ENCODE measurements at places on chromosomes 3 and 15.

- no peak for DNase-seq
These were observed 19.5 kb upstream of the NANOGP8 start for GRCh38 chr15:35104526-35105147.

GRCh38 chr3:151863611-151864010 lies 9.8 kb upstream of the SUCNR1 start:
- DNase-seq: no peak

DNA sequence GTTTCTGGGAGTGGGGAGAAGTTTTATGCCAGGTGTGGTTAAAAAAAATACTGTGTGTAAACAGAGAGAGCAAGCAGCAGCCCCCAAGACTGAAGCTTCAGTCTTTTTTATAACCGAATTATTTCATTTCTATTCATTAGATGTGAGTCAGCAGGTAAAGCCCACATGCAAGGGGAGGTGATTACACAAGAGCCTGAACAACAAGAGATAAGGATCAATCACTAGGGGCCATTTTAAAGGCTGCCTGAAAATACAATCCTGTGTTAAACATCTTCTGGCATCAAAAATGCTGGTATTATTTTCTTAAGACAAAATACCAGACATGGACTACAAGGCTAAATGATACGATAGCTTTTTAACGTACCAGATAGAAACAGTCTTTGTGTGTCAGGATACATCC lies 217.3 kb downstream of the SUCLG2 start:
- no peak for DNase-seq

DNA sequence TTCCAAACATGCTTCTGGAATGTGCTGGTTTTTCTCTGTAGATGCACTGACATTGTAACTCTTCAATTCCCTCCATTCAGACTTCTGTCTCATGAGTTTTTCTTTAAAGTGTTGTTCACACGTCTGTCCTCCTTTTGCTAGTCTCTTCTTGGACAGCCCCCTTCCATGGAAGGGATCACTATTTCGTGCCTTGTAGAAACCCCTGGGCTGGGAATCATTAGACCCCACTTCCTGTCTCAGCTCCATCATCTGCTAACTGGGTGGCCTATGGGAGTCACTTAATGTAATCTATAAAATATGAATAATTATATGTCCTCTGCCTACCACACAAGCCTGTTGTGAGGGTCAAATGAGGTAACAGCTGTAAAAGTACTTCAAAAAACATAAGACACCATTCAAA lies 110.6 kb downstream of the THSD4 start:
- DNase-seq: no peak

DNA sequence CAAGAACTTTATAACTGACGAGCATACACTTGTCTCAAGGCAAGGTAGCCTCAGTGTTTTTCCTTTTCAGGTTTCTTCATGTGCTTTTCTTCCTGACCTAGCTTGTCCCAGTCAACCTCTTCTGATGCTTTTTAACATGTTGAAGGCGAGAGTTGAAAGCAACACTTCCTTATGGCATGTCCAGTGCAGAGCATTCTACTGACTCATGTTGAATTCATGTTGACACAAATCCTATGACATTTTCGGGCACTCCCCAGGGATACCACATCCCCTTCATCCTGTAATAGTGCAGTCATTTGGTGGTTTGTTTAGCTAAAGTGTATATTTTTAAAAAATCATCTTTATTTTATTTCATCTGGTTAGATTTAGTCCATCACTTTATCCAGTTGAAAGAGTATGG lies 75.9 kb upstream of the CBLB start:
- no peak for DNase-seq

DNA sequence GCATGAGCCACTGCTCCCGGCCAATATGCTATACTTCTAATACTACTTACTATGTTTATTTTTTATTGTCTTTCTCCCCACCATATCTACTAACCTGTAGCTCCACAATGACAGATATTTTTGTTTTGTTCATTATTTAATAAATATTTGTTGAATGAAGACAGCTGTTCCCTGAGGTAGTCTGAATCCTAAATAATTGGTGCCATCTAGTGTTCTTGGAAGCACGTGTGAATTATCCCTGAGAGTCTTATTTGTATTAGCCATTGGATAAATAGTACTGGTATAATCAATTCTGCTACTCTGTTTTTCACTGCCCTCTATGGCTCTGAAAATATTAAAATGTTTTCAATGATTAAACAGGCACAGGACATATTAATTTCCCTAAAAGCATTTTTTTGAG lies 5.6 kb upstream of the APPL1 start:
- DNase-seq: no peak

DNA sequence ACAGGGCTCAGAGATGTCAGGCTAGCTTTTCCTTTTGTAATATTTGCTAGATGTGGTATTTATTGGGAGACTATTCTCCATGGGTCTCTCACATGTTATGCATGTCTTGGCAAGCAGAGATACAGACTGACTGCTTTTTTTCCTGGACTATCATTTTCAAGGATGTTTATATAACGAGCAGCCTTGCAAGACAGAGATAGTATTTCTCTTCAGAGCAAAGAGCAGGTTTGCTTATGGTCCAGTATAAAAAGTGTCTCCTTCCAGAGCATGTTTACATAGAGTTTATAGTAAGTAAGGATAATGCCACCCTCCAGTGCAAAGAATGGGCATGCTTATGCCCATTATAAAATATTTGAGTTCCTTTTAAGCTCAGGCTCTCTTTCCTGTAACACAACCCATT lies 24.6 kb downstream of the GTF2E1 start:
- no peak for DNase-seq

DNA sequence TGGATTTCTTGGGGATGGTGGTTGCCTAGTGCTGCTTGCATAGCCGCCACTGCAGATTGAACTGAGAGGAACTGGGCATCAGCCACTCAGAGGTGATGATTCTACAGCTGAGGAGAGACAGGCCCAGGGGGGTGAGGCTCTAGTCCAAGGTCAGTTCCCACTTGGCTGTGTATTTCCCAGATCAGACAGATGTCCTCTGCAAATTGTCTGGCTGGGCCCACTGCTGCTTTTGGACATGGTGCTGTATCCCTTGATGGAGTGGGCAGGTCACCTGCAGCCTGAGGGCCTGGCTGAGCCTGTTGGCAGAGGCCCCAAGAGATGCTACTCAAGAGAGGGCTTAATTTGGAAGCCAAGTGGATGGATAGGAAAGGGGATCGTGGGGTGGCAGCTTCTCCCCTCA lies 124.5 kb upstream of the CTDSPL start:
- DNase-seq: no peak

All from aorta (tissue), 5 donors.